Lung microvascular endothelial cell (primary cell): ENCODE measurements at places on chromosomes 16 and 17.

DNA sequence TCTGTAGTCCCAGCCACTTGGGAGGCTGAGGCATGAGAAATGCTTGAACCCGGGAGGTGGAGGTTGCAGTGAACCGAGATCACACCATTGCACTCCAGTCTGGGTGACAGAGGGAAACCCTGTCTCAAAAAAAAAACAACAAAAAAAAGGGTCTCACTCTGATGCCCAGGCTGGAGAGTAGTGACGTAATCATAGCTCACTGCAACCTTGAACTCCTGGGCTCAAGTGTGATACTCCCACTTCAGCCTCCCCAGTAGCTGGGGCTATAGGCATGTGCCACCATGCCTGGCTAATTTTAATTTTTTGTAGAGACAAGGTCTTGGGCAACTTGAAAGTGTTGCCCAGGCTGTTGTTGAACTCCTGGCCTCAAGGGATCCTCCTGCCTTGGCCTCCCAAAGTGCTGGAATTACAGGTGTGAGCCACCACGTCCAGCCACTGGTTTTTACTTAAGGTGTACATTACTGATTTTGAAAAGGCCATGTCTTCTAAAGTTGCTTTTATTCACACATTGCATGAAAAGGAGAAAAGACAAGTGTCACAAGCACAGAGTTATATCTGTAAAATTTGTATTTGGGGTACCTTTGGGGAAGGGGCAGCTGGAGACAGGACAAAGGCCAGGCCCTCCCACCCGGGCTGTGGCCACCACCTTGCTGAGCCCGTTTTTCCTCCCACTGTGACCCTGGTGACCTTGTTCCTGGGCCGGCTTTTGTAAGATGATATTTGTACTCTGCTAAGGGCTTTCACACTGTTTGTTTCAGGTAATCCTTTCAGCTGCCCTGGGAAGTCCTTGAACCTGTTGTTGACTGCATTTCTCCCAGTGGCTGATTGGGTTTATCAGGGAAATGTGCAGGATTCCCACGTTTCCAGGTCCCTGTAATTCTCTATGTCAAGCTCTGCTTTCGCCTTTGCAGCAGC is 11.5 kb downstream of the GPT2 start:
- DNase-seq = no peak

DNA sequence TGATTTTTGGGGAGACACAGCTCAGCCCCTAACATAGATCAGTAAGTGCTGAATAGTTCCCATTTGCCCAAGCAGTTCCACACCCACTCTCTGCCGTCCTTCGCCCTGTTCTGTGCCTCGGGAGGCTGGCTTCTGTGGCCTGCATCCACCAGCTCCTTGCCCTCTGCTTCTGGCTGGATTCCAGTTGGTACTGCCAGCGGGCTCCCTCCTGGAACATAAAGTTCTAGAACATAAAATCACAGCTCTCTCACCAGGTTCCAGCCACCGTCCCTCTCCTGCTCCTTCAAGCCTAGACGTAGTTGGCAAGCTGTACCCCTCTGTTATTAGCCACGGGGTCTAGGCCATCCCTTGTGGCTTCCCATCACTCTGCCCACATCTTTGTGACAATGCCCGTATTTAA is 3.9 kb upstream of the MRPS23 start:
- no peak for DNase-seq

DNA sequence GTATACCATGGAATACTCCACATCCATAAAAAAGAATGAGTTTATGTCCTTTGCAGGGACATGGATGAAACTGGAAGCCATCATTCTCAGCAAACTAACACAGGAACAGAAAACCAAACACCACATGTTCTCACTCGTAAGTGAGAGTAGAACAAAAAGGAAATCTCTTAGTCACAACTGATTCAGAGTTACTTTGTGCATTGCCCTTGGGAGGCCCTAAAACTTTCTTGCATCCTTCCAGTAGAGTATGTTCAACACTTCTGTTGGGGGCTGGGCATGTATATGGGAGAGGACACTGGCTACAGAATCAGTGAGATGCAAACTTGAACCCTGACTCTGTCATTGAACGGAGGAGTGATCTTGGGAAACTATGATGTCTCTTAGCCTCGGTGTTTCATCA is 147.4 kb upstream of the IRX5 start:
- no peak for DNase-seq

DNA sequence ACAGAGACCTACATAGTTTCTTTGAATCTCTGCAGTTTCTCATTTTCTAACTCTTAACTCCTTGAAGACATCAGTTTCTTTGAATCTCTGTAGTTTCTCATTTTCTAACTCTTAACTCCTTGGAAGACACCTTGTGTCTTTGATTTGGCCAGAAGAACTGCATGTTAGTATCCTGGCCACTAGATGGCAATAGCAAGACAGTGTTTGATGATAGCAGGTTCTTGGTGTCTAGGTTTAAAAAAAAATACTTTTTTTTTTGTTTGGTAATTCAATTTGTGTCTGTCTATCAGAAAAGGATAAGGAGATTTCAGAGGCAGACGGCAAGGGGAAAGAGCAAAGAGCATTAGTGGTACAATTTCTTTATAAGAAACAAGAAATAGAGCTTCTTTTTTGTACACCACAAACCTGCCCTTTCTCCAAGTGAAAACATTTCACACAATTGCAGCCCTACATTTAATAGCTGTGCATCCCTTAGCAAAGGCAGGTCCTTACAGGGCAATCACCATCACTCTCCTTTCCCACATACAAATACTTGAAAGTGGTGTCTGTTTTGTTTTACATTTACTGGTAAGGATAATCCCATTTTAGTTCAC is 1324.9 kb upstream of the CDH8 start:
- peak; percentile 58 for DNase-seq

- DNase-seq = no peak
Observed at GRCh38 chr17:44661835-44662234, 5.6 kb downstream of the MEIOC start.

DNA sequence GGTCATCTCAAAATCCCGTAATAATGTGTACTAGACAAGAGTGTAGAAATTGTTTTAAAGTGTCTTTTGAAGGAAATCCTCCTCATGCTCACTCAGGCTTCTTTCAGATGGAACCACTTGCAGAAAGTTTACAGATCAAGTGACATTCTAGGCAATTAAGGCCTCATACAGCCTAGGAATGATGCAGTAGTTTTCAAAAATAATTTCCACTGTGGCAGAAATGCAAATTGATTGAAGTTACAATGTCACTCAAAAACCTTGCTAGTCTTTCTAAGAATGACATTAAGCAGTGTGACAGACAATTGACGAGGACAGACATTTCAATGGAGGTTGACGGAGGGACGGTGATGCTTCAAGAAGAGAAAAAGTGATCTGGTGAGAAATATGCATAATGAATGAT is 53.5 kb upstream of the CDH8 start:
- DNase-seq = no peak
